NCI-H510A treated with DMSO at 0.1 percent for 48 hours (cell line): ENCODE measurements at places on chromosomes 5 and 9.

GRCh38 chr9:128899566-128900322, 17.8 kb downstream of the LRRC8A start:
- no peak for DNase-seq

- DNase-seq: no peak
Observed at GRCh38 chr9:134132208-134132870, 3.5 kb upstream of the WDR5 start.

DNA sequence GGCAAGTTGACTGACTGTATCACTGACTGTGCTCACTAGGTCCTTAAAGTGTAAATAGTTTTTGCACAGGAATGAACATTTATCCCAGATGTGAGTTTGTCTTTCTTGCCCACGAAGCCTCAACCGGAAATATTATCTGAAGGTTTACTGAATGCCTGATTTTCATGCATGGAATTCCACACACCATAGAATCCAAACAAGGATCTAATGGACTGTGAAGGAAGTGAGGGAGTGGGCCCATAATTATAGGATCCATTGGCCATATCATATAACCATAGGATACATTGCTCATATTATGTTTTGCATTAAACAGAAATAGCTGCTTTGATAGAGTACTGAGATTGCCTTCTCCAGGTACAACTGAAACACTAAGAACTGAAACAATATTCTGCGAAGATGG, 1057.2 kb upstream of the EDIL3 start:
- DNase-seq: no peak

DNA sequence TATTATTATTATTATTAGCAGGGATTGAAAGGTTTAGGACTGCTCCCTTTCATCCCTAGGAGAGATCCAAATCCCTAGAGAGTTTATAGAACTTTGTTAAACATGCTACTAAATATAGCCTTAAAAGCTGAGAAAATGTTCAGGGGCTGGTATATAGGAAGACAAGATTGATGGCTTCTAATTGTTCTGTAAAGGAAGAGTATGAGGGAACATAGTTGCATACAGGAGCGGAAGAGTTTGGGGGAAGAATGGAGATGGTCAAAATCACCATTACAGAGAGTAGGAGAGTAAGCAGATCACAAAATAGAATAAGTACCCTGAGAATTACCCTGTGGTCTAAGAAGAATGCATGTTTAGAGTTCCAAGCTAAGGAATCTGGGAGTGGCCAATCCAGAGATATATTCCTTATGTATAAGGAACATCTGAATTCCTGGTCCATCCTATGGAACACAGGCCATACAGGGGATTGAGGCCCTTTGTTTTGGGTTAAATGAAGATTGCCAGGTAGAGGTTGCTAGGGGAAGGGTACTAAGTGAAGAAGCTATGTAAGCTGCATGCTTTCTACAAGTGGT, 158.0 kb upstream of the APC start:
- no peak for DNase-seq

DNA sequence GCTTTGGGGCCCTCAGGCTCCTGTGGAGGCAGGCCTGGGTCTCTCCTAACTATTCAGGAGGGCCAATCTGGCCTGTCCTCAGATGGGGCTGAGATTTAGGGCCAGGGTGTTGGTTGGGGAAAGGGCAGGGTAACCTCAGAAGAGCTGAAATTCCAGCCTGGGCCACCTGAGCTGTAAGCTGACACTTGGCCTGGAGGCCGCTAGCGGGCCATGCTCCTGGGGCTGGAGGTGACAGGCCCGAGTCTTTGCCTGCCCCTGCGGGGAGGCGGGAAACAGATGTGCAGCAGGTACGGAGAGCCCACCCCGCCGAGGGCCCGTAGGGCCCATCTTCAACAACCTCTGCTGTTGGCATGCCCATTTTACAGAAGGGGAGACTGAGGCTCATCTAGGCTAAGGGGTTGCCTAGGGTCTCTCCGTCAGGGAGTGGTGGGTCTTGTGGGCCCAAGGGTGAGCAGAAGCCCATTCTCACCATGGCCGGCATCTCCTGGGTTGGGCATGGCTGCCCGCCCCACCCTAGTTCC, 69.5 kb downstream of the RXRA start:
- DNase-seq: no peak

DNA sequence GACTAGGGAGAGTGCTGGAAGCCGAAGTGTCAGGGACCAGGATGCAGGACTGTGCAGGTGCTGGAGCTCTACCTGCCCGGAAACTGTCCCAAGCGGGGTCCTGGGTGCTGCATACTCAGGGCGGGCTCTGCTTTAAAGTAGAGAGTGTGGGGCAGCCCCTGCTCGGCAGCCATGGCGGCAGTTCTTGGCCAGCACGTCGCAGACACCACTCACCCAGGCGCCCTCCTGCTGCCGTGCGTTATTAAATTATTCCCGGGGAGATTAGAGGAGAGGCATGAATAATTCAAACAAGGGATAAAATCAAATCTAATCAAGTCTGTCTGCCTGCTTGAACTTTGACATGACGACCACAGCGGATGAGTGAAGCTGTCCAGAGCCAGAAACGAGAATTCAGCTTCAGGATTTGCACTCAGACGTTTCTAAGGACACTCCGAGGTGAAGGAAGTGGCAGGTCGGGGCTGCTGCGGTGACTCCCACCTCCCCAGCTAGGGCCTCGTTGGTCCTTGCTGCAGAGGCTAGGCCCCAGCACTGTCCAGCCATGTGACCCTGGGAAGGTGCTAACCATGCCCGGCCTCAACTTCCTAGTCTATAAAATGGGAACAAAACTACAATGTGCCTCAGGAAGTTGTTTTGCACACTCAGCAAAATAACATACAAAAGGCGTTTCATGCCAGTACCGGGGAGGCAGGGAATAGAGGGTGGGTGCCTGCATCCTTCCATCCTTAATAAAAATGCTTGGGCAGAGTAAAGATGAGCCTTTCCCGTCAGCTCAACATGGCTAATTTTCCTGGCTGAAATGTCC, 91.3 kb upstream of the ADAMTS2 start:
- no peak for DNase-seq

DNA sequence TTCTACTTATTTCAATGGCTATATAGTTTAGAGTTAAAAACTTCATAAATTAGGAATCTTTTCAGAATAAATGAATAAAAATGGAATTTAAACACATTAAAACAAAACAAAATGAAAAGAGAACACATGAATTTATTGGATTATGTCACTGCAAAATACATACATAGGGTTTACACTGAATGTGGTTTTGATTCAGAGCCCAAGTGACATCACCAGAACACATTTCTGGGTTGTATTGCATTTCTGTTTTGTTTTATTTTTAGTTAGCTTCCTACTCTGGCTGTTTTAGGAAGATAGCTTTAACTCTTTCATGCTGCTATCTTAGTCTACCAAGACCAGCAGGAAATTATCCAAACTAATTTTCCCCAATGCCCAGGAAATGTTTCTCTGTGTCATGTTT, 1935.0 kb downstream of the EFNA5 start:
- no peak for DNase-seq

DNA sequence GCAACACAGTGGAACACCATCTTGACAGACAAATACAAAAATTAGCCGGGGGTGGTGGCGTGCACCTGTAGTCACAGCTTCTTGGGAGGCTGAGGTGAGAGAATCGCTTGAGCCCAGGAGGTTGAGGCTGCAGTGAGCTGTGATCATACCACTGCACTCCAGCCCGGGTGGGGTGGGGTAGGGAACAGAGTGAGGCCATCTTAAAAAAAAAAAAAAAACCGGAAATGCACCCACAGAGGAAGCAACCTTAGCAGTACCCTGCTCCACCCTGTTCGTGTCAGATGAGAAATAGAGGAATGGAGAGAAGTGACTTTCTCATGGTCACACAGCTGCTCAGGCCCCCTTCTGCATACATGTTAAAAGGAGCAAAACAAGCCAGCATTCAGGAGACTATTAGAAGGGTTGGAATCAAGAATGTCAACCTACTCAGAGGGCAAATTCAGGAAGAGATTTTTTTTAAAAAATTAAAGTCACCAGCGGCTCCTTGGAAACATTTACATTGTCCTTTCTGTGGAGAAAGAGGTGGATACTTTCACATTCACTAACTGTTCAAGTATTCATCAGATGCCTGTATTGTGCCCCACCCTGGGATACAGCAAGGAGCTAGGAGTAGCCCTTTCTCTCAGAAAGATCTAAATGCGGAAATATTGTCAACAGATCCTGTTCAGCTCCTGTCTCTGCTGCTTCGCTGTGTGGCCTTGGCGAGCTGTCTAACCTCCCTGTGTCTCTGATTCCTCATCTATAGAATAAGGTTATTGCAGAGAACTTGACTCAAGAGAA, 41.0 kb downstream of the CYFIP2 start:
- DNase-seq: no peak

DNA sequence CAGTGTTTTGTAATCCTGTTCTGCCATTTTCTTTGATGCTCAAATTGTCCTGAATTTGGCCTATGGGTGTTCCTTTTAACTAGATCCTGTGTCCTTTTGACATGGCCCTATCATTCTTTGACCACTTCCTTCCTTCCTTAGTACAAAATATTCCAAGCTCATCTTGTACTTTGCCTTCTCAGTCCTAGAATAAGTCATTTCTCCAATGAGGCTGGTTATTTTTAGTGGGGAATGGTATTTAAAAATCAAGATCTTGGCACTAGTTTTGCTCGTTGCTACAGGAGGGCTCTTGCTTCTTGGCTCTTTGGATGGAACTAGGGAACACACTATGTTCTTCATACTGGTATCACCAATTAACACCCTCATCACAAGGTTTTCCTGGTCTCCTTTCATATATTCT, 108.1 kb downstream of the UNC13B start:
- no peak for DNase-seq

DNA sequence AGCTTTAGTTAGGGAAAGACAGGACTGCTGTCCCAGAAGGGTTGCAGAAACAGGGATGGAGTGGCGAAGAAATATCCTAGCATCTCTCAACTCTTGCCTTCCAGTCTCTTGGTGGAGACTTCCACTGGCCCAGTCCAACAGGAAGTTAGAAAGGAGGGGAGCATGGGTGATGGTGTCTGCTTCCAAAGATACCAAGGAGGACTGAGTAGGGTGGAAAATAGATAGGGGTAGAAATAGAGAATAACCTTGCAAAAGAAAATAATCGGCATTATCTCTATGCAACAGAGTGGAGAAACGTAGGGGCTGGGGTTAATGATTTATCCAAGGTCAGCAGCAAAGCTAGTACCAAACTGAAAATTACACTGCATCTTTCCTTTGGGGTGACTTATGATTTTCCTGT, 242.3 kb downstream of the PSAT1 start:
- DNase-seq: no peak

DNA sequence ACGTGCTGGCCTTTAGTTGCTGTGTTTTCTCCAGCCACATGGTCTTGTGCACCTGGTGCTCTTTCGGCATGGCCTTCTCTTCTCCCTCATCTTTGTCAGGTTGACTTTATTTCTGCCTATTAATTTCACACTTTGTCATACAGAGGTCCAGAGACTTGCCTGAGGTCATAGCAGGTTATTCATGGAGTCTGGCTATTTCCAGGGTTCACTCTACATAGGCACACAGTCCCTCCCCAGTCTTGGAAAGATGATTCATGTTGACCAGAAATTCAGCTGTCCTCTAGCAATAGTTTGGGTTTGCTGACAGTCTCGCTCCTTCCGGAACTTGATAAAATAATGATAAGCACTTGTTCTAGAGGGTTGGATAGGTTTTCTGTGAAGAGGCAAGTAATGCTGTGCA, 81.6 kb downstream of the ARHGAP26 start:
- DNase-seq: no peak

DNA sequence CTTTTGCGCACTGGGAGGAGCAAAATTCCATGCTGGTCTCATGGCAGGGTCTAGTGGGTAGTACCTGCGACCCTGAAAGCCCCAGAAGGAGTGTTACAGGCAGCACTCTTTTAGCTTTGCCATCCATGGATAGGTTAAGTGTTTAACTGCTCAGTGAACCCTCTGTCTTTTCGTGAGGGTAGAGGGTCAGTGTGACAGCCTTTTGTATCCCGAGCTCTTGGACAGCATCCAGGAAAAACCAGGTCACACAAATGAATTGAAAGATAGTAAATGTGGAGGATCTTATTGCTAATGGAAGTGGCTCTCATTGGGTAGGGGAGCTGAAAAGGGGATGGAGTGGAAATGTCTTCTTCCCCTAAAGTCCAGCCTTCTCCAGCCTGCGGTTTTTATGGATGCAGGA, 57.8 kb upstream of the CCDC112 start:
- peak; percentile 22 for DNase-seq

GRCh38 chr9:36102742-36103495, 33.6 kb upstream of the GLIPR2 start:
- peak; percentile 44 for DNase-seq

DNA sequence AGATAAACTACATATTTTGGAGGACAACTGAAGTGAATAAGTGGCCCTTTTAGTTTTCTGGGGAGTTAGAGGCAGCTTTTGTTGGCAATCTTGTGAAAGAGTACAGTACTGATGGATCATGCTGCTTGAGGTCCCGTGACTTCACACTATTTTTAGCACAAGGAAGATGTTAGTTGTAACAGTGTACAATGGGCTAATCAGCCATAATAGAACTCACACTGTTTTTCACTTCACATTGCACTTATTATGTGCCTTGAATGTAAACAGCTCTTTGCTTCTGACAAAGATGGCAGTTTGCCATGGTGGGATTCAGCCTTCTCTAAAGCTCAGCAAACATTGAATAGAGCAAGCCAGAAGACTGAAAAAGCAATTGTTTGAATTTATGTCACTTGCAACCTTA, 176.7 kb upstream of the ZNF608 start:
- DNase-seq: no peak

- no peak for DNase-seq
Observed at GRCh38 chr5:154475591-154476353, 2.3 kb downstream of the HAND1 start.

- DNase-seq: no peak
Observed at GRCh38 chr5:5572010-5572865, 149.8 kb downstream of the ICE1 start.

DNA sequence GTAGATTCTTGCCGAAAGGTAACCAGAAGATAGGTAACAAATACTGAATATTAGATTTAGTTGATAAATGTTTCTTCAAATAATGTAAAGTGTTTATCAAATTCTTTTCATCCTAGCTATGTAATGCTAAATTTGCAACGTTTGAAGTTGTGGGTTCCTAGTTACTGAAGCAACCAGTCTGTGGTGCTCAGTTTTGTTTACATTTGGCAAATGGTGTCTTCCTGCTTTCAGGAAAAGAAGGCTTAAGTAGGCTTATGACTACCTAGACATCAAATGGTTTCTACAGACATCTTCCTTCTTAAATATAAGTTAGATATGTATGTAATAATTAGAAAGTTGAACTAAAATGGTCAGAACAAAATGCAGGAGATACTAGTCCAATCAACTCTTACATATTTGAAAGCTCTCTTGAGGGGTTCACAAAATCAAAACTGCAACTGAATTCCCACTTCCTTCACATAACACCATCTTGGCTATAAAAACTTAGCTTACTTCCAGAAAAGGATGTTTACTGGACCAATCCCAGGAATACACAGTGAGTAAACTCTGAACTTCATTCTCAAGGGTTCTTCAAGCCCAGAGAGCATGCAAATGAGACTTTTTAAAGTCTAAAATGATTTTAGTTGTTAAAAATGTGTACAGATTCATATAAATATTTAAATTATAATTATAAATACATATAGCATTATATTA, 125.7 kb upstream of the ITGA1 start:
- DNase-seq: no peak

DNA sequence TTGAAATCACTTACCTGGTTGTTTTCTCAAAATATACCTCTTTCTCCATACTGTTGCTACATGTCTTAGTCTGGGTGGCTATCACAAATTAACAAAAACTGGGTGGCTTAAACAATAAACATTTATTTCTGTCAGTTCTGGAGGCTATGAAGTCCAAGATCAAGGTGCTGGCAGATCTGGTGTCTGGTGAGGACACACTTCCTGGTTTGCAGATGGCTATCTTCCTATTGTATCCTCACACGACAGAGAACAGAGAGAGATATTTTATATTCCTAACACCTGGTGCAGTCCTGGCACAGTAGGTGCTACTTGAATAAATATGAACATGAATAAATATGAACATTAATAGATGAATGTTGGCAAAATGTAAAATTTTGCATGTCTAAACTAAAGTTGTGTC, 164.3 kb upstream of the ACOT12 start:
- no peak for DNase-seq
